ENCODE measurements at places on chromosomes 7 and 10.

DNA sequence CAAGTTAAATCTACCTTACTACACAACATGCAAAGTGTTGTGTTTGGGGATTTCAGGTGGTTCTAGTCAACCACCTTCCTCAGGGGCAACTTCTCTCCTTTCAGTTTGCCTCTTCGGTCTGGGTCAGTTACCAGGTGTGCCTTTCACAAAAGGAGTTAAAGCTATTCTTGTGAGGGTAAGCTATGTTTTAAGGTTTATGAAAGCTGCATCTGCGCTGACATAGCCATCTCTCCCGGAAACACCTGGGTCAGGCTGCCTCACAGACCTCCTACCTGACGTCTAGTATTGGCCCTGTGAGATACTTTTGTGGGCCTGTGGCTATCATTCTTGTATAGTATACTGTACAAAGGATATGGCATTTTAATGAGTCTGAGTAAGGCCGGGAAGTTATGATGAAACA lies 67.7 kb upstream of the ITGA8 start:
- DNase-seq: no peak

DNA sequence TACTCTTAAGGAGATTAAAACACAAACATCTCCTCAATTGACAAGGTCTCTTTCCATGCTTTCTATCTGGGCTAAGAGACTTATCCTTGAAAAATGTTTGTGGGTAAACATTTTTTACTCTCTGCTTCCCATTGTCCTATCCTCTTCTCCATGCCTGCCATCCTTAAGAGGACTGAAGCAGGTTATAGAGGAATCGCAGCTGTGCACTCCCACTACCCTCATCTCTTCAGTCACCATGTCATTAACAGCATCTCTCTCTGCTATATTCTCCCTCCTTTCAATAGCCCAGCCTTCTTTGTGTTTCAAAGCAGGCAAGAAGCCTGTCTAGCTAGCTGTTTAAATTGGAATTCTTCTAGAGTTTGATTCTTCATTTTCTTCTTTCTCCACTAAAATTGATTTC lies 22.6 kb downstream of the COL1A2 start:
- no peak for DNase-seq

- no peak for DNase-seq
Measured at GRCh38 chr10:33414841-33415240, 80.4 kb upstream of the NRP1 start.

GRCh38 chr7:110867771-110868170 lies 223.2 kb upstream of the LRRN3 start:
- no peak for DNase-seq

- DNase-seq: no peak
Measured at GRCh38 chr10:119543814-119544642, 1.5 kb upstream of the RGS10 start.

DNA sequence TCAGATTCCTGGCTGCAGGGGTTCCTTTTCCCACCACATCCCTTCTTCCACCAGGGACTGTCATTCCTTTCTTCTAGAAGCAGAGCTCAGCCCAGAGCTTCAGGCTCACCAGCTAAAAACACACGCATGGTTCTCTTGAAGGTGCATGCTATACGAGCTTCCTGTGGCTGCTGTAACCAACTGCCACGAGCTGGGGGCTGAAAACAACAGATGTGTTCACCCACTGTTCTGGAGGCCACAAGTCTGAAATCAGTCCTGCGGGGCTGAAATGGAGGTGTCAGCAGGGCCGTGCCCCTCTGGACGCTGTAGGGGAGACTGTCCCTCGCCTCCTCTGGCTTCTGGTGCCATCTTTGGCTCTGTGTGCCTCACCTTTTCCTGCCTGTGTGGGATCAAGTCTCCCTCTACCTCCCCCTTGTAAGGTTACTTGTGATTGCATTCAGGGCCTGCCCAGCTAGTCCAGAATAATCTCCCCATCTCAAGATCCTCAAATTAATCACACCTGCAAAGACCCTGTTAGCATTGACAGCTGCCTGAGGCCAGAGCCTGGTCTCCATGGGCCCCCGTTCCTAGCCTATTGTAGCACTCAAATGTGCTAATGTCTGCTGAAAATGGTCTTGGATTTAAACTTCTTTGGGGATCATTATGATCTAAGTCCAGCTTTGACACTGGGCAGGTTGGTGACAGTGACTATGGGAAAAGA lies 13.7 kb downstream of the RAB19 start:
- no peak for DNase-seq

- DNase-seq: no peak
Measured at GRCh38 chr10:80694930-80695329, 157.2 kb downstream of the SH2D4B start.

- DNase-seq: no peak
Measured at GRCh38 chr7:150877536-150877935, 25.2 kb downstream of the AOC1 start.

- no peak for DNase-seq
Measured at GRCh38 chr10:30935078-30935477, 96.6 kb downstream of the ZNF438 start.

GRCh38 chr10:54496852-54497251 lies 304.2 kb downstream of the PCDH15 start:
- no peak for DNase-seq

- no peak for DNase-seq
Measured at GRCh38 chr10:56586461-56586891, 225.4 kb upstream of the ZWINT start.
